ENCODE measurements at places on chromosomes 1 and 21. TPM values are rescaled to one million over a fixed set of nuclear protein-coding genes. Genes with fewer than 3 reads are reported as not detected.

Gene TRPM2
- total RNA-seq: 0.99 TPM

Gene ACTA1
- not detected for total RNA-seq

Gene ZNF644
- 37.3 TPM for total RNA-seq

Gene OR2G6
- total RNA-seq: not detected

Gene ZSWIM5
- 0.02 TPM for total RNA-seq

Gene MROH9
- not detected for total RNA-seq

GRCh38 chr1:29469457-29469856 lies 233.1 kb downstream of the PTPRU start:
- DNase-seq: peak; percentile 30

GRCh38 chr1:37233606-37234005 lies 199.3 kb upstream of the GRIK3 start:
- DNase-seq: peak; percentile 11

DNA sequence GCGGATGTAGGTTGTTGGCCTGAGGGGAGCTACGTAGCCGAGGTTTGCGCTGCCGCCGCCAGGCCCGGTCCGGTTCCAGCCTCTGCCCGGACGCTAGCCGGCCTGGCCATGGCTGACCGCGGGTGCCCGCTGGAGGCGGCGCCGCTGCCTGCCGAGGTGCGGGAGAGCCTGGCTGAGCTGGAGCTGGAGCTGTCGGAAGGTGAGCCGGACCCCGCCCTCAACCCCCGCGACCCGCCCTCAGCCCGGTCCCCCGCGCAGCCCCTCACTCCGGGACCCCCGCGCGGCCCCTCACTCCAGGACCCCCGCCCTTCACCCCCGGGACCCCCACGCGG lies 299 bp downstream of the DIP2A start:
- no peak for DNase-seq

GRCh38 chr1:58898739-58899586 lies 115.1 kb upstream of the JUN start:
- no peak for DNase-seq

DNA sequence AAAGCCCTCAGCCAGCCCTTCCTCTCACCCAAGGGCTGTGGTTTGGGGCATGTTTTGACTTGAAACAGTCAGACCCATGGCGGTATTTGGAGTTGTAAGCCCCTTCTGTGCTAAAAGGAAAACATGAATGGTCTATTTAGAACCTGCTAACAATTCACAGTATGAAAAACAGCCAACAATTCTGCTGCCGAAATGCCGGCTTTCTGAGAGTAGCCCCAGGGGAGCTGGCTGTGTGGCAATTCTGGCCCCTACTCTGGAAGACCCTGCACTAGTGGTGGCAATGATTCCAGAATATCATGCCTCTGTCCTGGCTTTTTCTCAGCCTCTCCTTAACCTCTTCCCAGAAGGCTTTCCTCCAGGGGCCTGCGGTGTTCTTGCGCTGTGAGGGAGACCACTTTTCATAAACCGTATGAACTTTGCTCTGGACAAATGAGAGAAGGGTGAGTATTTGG lies 118.7 kb downstream of the EDEM3 start:
- DNase-seq: no peak

- DNase-seq: peak; percentile 70
These were observed 1.3 kb downstream of the NTNG1 start for GRCh38 chr1:107142140-107142542.

GRCh38 chr1:67158401-67158800 lies 7.9 kb upstream of the IL23R start:
- DNase-seq: no peak

- no peak for DNase-seq
These were observed 21.7 kb upstream of the GRIK1 start for GRCh38 chr21:29961291-29962027.

DNA sequence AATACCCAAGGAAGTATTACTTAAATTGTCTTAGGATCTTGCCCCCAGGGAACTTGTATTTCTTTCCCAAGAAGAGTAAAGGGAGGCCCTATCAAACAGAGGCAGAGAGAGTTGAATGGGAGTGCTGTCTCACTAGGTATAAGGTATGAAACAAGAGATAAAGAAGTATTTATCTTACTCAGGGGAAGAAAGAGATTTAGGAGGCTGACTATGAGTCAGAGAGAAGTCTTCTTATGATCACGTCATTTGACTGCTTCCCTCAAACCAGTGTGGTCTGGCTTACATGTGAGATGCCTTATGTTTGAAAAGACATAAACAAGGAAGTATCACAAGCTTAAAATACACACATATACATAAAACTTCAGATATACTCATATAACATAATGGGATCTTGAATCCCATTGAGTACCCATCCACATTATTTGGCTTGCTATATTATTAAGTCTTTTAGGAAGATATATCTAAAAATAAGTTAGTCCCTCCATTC lies 29.6 kb downstream of the DUSP10 start:
- peak; percentile 87 for DNase-seq

GRCh38 chr1:245225322-245226202 lies 70.8 kb downstream of the KIF26B start:
- DNase-seq: no peak

- peak; percentile 96 for DNase-seq
These were observed 56.8 kb upstream of the GNG12 start for GRCh38 chr1:67889953-67890567.

- DNase-seq: peak; percentile 95
These were observed 3.8 kb downstream of the BCL9 start for GRCh38 chr1:147545133-147545532.
